Left kidney (tissue), 8 donors: ENCODE measurements at places on chromosomes 16 and 17.

GRCh38 chr16:2842340-2843000 lies 12.4 kb downstream of the ZG16B start:
- peak; percentile 44 for DNase-seq

DNA sequence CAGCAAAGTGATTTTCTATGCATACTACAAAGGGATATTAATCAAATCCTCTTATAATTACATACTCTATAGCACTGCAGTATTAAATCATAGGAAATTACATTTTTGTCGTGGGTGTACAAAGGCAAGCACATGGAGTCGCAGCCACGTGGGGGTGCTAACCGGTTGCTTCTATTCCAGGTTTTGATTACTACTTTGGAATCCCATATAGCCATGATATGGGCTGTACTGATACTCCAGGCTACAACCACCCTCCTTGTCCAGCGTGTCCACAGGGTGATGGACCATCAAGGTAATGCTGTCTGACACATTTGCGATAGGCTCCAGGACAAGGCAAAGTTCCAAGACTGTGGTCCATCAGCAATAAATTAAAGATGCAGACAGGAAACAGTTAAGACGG lies 60.1 kb downstream of the ARSG start:
- no peak for DNase-seq

GRCh38 chr17:50651661-50652060 lies 17.0 kb downstream of the ABCC3 start:
- DNase-seq, result no peak

GRCh38 chr16:76487411-76488064 lies 210.3 kb downstream of the CNTNAP4 start:
- DNase-seq, result no peak

DNA sequence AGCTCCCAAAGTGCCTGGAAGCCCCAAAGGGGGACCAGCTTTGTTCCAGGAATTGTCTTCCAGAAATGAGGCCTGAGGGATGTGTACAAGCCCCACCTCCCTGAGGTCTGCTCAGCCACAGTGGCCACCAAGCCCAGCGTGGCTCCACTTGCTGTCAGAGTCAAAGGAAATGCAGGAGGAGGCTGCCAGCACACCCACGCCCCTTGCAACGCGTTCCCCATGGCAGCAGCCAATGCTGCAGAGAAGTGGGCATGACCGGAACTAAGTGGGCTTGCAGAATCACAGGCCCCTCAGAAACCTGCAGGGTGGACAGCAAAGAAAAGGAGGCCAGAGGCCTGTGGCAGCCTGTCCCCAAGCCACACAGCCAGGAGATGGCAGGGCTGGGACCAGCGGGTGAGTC lies 320.8 kb downstream of the FOXL1 start:
- no peak for DNase-seq

DNA sequence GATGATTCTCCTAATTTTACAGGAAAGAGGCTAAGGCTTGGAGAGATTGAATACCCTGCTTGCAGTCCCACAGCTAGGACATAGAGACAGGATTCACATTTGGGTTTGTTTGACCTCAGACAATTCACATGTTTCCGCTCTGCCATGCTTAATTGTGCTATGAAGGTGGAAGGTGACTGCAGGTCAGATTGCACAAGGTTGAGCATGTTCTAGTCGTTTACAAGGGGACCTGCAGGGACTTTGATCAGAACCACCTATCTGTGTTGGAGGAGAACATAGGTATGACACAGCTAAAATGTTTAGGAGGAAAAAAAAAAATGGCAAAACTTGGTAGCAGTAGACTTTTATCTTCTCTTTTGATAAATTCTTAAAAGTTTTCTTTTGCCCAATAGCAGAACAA lies 4.9 kb upstream of the ANKFN1 start:
- DNase-seq, result no peak
